ENCODE measurements at places on chromosomes 13 and 19.
A peak's percentile ranks its signal among the peaks of the same experiment; 100 is the strongest.

GRCh38 chr13:74132776-74133656 is 1.2 kb downstream of the KLF12 start:
- DNase-seq, result no peak
- no peaks in the 10 kb centered on the region for H3K27me3 ChIP-seq
- H3K4me1 ChIP-seq, result peaks cover 15% of the 10 kb centered on the region

DNA sequence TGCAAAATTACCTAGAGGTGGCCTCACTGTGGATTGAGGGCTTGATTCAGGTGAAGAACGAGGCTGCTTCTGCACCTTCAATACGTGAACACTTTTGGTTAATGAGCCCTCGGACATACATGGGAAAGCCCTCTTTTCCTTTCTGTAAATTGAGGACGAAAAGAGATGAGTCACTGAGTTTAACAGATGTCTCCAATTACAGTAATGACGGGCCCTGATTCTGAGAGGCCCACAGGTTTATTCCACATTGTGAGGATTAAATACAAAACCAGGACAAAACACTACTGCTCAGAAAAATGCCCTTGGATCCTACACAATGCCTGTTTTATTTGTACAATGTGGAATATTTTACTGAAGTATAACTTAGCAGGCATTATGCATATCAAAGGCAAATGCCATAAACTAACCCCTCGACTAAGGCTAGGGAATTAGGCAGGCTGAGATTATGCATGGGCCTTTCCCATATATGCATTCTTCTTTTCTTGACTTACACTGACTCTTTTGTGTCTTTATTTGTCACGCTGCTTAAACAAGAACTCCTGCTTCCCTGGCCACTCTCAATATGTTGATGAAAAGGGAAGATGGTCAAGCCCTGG is 819.9 kb downstream of the OLFM4 start:
- no peaks in the 10 kb centered on the region for H3K4me1 ChIP-seq
- H3K36me3 ChIP-seq, result no peaks in the 10 kb centered on the region
- no peaks in the 10 kb centered on the region for H3K27me3 ChIP-seq
- no peak for DNase-seq
- no peak overlapping the region for H3K4me3 ChIP-seq

GRCh38 chr19:17579661-17580244 is 24.3 kb downstream of the COLGALT1 start:
- H3K36me3 ChIP-seq, result no peaks in the 10 kb centered on the region
- no peaks in the 10 kb centered on the region for H3K4me1 ChIP-seq
- H3K27ac ChIP-seq, result no peak overlapping the region

DNA sequence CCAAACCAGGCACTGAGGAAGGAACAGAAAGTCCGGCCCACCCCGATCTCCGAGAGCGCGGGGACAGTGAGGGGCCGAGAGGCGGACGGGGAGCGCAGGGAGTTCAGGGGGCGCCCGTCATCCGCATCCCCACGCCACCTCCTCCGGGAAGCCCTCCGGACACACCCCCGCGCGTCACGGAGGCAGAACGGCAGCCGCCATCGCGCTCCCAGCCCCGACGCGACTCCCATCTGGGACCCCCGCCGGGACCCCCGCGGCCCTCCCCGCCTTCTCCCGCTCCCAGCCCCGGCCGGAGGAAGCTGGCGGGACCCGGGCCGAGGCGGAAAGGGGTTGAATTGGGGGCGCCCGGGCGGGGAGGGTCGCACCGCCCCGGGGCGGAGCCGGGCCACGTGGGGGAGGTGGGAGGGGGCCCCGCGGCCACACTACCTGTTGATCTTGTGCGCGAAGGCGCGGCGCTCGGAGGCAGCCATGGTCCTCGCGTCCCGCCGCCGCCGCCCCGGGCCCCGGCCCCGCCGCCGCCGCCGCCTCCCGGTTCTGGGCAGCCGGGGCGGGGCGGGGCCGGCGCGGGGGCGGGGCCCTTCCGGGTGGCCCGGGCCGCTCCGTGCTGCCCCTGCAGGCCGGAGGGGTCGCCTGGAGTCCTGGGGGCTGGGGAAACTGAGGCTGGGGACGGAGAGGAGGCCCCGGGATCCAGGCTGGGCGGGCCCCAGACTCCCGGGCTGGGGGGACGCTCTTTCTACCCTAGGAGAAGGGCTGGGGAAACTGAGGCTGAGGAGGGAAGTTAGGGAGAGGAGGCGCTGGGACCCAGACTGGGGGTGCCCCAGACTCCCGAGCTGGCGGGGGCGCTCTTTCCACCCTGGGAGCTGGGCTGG is at the start of gene DOCK6:
Gene DOCK6 (minus strand): TSS at position 554 of the 869 bp plus-strand sequence. CDS start 84 bp downstream, at position 470.
- peaks cover 76% of the 10 kb centered on the region for H3K27me3 ChIP-seq
- H3K4me1 ChIP-seq, result no peaks in the 10 kb centered on the region
- peak within 1 kb of the TSS; percentile 63 for H3K4me3 ChIP-seq
- no peak for DNase-seq
- no peak within 1 kb of the TSS for H3K27ac ChIP-seq
- no peaks in the 10 kb centered on the region for H3K36me3 ChIP-seq

DNA sequence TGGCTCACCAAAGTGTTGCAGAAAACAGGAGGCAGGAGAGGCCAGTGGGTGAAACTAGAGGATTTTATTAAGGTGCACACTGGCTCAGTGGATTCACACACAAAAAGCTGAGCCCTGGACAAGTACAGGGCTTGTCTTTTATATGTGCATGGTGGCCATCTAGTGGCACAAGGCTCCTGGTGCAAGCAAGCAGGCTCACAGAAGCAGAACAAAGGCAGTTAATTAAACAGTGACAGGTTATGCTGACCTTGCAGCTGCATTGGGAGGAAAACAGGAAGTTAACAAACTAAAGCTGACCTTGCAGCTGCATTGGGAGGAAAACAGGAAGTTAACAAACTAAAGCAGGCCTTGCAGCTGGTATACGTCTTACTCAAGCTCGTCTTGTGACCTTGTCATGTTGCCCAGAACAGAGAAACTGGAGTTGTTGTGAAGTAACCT is 65.3 kb upstream of the ZNF681 start:
- H3K27me3 ChIP-seq, result no peaks in the 10 kb centered on the region
- H3K36me3 ChIP-seq, result no peaks in the 10 kb centered on the region
- peaks cover 3% of the 10 kb centered on the region for H3K4me1 ChIP-seq
- DNase-seq, result peak; percentile 89
- peak overlapping the region; percentile 73 for H3K27ac ChIP-seq

- H3K27me3 ChIP-seq, result no peaks in the 10 kb centered on the region
- no peak for DNase-seq
- no peaks in the 10 kb centered on the region for H3K36me3 ChIP-seq
Measured at GRCh38 chr13:37049810-37050209, 9.7 kb downstream of the SUPT20H start.

DNA sequence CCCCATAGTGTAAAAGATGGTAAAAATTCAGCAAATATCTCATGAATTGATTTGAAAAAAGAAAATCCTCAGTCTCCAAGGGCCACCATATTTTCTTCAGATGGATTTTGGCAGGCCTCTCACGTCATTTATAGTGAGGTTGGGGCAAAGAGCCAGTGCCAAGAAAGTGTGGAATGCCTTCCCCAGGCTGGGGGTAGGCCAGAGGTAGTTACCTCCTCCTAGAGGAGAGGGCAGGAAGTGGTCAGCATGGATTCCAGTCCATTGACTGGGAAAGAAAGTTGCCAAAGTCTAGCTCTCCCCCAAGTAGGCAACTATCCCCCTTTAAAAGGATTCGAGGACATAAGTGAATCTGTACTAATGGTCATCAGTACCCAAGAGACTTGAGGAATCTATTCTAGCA is 68.4 kb upstream of the KCTD4 start:
- no peak overlapping the region for H3K4me3 ChIP-seq
- DNase-seq, result no peak
- H3K36me3 ChIP-seq, result no peaks in the 10 kb centered on the region
- no peak overlapping the region for H3K27ac ChIP-seq
- no peaks in the 10 kb centered on the region for H3K4me1 ChIP-seq

DNA sequence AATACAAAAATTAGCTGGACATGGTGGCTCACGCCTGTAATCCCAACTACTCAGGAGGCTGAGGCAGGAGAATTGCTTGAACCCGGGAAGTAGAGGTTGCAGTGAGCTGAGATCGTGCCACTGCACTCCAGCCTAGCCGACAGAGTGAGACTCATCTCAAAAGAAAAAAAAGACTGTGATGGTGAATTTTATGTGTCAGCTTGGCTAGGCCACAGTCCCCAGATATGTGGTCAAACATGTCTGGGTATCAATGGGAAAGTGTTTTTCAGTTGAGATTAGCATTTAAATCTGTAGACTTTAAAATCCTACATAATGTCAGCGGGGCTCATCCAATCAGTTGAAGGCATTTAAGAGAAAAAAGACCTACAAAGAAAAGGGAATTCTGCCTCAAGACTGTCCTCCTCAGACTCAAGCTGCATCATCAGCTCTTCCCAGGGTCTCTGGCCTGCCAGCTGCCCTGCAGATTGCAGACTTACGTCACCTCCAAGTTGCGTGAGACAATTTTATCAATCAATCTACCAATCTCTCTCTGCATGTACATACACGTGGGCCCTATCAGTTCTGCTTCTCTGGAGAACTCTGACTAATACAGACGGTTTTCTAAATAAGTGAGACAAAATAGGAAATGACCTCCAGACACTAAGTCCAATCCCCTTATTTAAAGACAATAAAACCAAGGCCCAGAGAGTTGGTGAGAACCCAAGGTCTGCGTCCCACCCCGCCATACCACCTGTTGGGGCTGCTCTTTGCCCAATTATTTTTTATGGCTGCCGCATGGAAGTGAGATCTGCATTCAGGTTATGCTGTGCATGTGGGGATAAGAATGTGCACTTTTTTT is 99.2 kb downstream of the ABCC4 start:
- H3K4me3 ChIP-seq, result no peak overlapping the region
- H3K27me3 ChIP-seq, result no peaks in the 10 kb centered on the region
- no peaks in the 10 kb centered on the region for H3K4me1 ChIP-seq
- no peaks in the 10 kb centered on the region for H3K36me3 ChIP-seq

DNA sequence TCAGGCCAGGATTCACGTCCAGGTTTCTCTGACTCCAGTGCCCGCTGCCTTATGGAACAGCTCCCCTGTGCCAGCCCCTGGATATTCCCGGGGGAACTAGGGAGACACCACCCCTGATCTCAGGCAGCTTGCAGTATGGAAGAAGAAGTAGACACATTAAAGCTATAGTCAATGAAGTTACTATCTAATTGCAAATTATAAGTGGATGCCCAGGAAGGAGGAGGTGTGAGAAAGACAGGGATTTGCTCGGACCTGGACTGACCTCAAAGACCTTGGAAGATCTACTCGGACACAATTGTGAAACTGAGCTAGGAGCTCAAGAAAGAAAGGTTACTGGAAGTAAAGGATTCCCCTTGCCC is 10.4 kb downstream of the SIGLEC11 start:
- H3K4me3 ChIP-seq, result no peak overlapping the region
- 0 out of 2 replicates have a peak, but pooled peaks cover 8% of the 10 kb centered on the region for H3K4me1 ChIP-seq
- H3K27ac ChIP-seq, result no peak overlapping the region

Data from MM.1S (cell line).